ENCODE measurements at places on chromosomes 11 and 22. TPM values are rescaled to one million over a fixed set of nuclear protein-coding genes. Genes with fewer than 3 reads are reported as not detected.

The MYOD1 gene
- total RNA-seq, result 398 TPM

The DCDC1 gene
- 0.73 TPM for total RNA-seq

The MN1 gene
- total RNA-seq, result 1.8 TPM

The ZNF214 gene
- total RNA-seq, result 1.9 TPM

The SLC25A17 gene
- 26.2 TPM for total RNA-seq

The CDC45 gene
- 1.1 TPM for total RNA-seq

The AQP11 gene
- total RNA-seq, result 2.9 TPM

The DGCR2 gene
- total RNA-seq, result 60.8 TPM

The EHF gene
- total RNA-seq, result not detected

The DERL3 gene
- total RNA-seq, result 1.5 TPM

The TLCD5 gene
- 24.2 TPM for total RNA-seq

The LMNTD2 gene
- 0.31 TPM for total RNA-seq

The NAALADL1 gene
- total RNA-seq, result not detected

The ANKK1 gene
- total RNA-seq, result not detected

The C11orf65 gene
- total RNA-seq, result 0.86 TPM

The OR5B21 gene
- not detected for total RNA-seq

The VWCE gene
- total RNA-seq, result 2.7 TPM

The ZBED5 gene
- total RNA-seq, result 68.8 TPM

The C22orf42 gene
- total RNA-seq, result not detected

The ALDH3B1 gene
- 36.6 TPM for total RNA-seq

The TESMIN gene
- not detected for total RNA-seq

The ZDHHC8 gene
- total RNA-seq, result 15.6 TPM

The CARNS1 gene
- 49.7 TPM for total RNA-seq

The IL17REL gene
- total RNA-seq, result not detected

The DDIAS gene
- total RNA-seq, result 0.94 TPM

The SCGB1A1 gene
- not detected for total RNA-seq

The CST6 gene
- 1.9 TPM for total RNA-seq

The C22orf15 gene
- total RNA-seq, result 1.2 TPM

The MTNR1B gene
- not detected for total RNA-seq

The CSRP3 gene
- total RNA-seq, result 31.7 TPM

The MMP10 gene
- total RNA-seq, result not detected

The PIWIL4 gene
- 0.73 TPM for total RNA-seq

The OR8G1 gene
- not detected for total RNA-seq

The A4GALT gene
- 21.6 TPM for total RNA-seq

The OR51S1 gene
- total RNA-seq, result not detected

The C22orf23 gene
- 0.53 TPM for total RNA-seq

The OR5P2 gene
- total RNA-seq, result not detected

The P2RY2 gene
- 3.4 TPM for total RNA-seq

The OR52B2 gene
- not detected for total RNA-seq

The ASPHD2 gene
- total RNA-seq, result 0.21 TPM

The SLC1A2 gene
- 0.57 TPM for total RNA-seq

The CYP2D6 gene
- not detected for total RNA-seq

The C11orf42 gene
- total RNA-seq, result not detected

The KCNJ11 gene
- total RNA-seq, result 8.7 TPM

The CEND1 gene
- 0.53 TPM for total RNA-seq

The ZDHHC24 gene
- 15.7 TPM for total RNA-seq

The YPEL4 gene
- 2.2 TPM for total RNA-seq

The OR8D1 gene
- total RNA-seq, result not detected

The LUZP2 gene
- total RNA-seq, result not detected

The OR10A6 gene
- total RNA-seq, result not detected

The MMP27 gene
- not detected for total RNA-seq

The SEZ6L gene
- not detected for total RNA-seq

The OR52N4 gene
- not detected for total RNA-seq

The RFPL1 gene
- not detected for total RNA-seq
